ENCODE measurements at places on chromosomes 1 and 21.

DNA sequence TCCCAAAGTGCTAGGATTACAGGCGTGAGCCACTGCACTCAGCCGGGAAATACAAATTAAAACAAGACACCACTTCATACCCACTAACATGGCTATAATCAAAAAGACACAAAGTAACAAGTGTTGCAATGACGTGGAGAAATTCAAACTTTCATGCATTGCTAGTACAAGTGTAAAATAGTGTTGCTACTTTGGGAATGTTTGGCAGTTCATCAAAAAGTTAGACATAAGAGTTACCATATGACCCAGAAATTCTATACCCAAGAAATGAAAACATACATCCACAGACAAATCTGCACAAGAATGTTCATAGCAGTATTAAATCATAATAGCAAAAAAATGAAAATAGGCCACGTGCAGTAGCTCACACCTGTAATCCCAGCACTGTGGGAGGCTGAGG lies 16.4 kb downstream of the FOXJ3 start:
- no peak for DNase-seq

DNA sequence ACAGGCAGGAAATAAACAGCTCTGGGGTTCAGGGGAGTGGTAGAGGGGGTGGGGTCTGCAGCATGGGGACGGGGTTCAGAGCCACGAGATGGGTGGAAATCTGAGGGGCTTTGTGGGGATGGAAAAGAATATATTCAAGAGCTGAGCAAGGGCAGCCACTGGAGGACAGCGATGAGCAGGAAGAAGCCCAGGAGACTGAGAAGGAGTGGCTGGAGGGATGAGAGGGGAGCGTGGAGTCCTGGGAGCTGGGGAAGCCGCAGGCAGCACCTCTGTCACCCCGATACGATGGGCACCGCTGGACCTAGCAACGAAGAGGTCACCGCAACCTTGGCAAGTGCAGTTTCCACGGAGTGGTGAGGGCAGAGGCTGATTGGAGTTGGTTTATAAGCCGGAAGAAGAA lies 10.0 kb upstream of the KCNAB2 start:
- no peak for DNase-seq

- DNase-seq: no peak
These were observed 99.0 kb downstream of the NEK7 start for GRCh38 chr1:198255784-198256183.

DNA sequence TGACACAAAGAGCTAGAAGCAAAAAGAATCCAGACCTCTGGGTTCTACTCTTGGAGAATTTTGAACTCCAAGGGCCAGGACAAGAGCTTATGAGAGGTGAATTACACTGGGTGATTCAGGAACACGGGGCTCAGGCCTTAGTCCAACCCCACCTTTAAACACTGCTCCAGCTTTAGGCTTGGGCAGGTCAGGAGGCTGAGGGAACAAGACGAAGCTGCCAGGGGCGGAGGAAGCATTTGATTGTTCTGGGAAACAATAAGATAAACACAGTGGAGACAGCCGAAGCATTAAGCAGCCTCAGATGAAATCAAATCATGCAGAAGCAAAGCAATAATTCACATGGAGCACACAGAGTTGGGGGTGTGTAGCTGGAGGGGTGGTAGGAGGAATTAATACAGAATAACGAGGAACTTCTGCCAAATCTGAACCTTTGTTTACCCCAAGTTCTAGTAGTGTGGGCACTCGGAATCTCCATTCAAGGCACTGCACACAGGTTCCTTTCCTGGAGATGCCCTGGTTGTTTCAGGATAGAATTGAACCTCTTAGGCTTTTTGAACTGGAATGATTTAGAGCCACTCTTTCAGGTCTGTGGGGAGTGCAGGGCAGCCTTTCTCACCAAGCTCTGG lies 93.2 kb downstream of the PLXNA2 start:
- no peak for DNase-seq

GRCh38 chr1:28141685-28142084 lies 34.8 kb downstream of the PTAFR start:
- DNase-seq: no peak

- no peak for DNase-seq
These were observed 72.8 kb downstream of the RHOU start for GRCh38 chr1:228807904-228808605.

GRCh38 chr1:11860587-11860986 lies 1.8 kb upstream of the NPPB start:
- no peak for DNase-seq

All from iPS-NIHi11 (cell line).